CD4-positive, CD25-positive, alpha-beta regulatory T cell (primary cell): ENCODE measurements at places on chromosomes 2 and 18. TPM values are rescaled to one million over a fixed set of nuclear protein-coding genes. Genes with fewer than 3 reads are reported as not detected.
A peak's percentile ranks its signal among the peaks of the same experiment; 100 is the strongest.

The FKBP1B gene
- 1.1 TPM for total RNA-seq

DNA sequence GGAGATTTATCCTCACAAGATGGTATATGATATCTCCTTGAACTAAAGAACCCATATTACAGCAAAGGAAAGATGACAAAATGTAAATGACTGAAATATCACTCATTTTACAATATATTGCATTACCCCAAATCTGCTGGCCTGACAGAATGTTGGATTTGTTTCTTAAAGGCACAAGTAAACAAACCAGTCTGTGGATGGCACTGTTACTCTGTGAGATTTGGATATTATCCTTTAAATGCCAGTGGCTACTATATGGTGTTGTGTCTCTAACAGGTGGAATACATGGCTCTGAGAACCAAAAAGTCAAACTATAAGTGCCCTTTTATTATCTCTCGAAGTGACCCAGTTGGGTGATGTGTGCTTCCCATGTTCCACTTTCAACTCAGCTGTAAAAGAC, 125.7 kb downstream of the PDE1A start:
- H3K4me3 ChIP-seq, result no peak overlapping the region
- no peak for DNase-seq
- H3K4me1 ChIP-seq, result no peaks in the 10 kb centered on the region

The NYAP2 gene
- total RNA-seq, result 0.20 TPM

DNA sequence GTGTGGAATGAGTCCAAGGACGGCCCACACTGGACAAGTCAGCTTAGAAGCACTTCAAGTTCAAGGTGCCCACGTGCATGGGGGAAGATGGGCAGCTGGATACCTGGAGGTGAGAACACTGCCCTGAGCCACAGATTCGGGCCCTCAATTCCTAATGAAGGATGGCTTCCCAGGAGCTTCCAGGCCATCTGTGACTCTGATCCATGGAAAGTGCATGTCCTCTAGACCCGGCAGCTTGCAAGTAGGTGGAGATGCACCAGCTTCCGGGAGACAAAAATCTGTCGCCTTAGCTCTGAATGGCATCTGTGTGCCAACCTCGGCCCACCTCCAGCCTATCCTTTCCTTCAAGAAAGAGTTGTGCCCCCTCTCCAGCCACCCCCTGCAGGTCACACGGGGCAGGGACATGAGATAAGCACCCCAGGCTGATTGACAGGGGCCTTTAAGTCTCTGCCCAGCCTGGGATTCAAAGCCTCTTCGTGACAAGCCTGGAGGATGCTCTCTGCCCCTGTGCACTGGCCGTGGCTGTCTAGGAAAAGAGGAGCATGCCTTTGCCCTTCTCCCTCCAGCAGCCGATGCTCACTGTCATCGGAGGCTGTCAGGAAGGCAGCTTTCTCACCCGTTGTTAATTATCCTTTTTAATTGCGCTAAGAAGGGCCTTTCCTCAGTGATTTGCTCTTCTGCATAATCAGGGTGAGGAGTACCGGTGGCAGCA, 65.5 kb downstream of the BIN1 start:
- no peaks in the 10 kb centered on the region for H3K4me1 ChIP-seq
- H3K36me3 ChIP-seq, result no peaks in the 10 kb centered on the region
- no peak overlapping the region for H3K4me3 ChIP-seq
- no peak overlapping the region for H3K27ac ChIP-seq
- DNase-seq, result no peak

- no peaks in the 10 kb centered on the region for H3K27me3 ChIP-seq
Observed at GRCh38 chr2:6934758-6935651, 17.8 kb downstream of the RNF144A start.

The NEU4 gene
- 3.8 TPM for total RNA-seq

GRCh38 chr18:10213526-10213925, 240.9 kb upstream of the APCDD1 start:
- no peaks in the 10 kb centered on the region for H3K27me3 ChIP-seq
- no peak overlapping the region for H3K27ac ChIP-seq
- H3K4me3 ChIP-seq, result no peak overlapping the region
- no peaks in the 10 kb centered on the region for H3K36me3 ChIP-seq
- no peaks in the 10 kb centered on the region for H3K4me1 ChIP-seq
- DNase-seq, result no peak

DNA sequence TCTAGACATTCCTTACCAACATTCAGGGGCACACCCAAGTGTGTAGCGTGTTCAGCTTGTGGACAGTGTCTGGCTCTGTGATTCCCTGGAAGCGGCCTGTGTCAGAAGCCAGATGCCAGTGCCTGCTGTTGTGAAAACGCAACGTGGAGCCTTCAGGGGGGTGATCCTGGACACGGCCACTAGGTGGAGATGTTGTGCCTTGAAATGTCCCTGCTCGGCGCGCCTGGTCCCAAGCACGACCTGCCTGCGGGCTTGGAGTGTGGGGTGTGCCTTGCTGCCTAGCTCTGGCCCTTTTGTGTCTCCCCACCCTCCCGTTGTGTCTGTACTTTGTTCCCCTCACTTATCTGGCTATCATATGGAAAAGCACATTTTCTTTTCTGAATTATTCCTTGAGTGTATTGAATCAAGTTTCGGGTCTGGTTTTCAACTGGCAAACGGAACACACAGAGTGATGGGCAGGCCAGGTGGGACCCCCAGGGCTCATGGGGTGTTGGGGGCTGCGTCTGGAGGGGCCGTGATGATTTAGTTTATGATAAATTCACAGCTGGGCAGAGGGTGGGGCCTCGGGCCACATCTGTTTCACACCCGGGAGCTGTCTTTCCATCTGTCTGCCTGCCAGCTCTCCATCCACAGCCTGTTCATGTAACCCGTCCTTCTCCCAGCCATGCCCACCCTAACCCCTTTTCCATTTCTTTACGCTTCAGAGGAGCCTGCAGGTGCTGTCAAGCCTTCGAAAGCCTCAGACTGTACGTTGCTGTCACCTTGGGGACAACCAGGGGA, 95.5 kb downstream of the DYSF start:
- no peaks in the 10 kb centered on the region for H3K4me1 ChIP-seq
- no peaks in the 10 kb centered on the region for H3K27me3 ChIP-seq
- H3K27ac ChIP-seq, result no peak overlapping the region
- peak; percentile 14 for DNase-seq
- no peak overlapping the region for H3K4me3 ChIP-seq
